ENCODE measurements at places on chromosomes 12 and 14. TPM values are rescaled to one million over a fixed set of nuclear protein-coding genes. Genes with fewer than 3 reads are reported as not detected.

GALNT8 gene
- 1.4 TPM for total RNA-seq

ZDHHC22 gene
- total RNA-seq = 0.13 TPM

ARHGDIB gene
- 6.1 TPM for total RNA-seq

GRCh38 chr14:23865502-23865901, 88.1 kb upstream of the DHRS4 start:
- DNase-seq = no peak
- H3K27me3 ChIP-seq = peaks cover 32% of the 10 kb centered on the region
- no peak overlapping the region for H3K4me3 ChIP-seq
- H3K4me1 ChIP-seq = no peaks in the 10 kb centered on the region
- H3K27ac ChIP-seq = no peak overlapping the region
- no peaks in the 10 kb centered on the region for H3K36me3 ChIP-seq

DNA sequence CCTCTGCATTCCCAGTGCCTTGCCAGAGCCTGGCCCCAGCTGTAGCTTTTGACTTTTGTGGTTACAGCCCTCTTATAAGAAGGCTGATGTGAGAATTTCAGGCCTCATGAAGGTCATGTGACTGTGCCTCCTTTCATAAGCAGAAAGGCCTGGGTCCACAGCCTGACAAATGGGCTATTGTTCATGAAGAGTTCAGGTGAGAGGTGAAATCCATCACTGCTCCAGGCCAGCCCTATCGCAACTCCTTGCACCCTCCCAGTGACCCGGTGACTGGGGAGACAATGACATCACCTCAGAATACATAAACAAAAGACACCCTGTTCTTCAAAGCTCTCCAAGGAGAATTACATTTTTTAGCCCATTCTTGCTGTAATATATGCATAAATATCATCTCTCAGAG, 321.5 kb downstream of the PCNX1 start:
- no peak for DNase-seq
- no peak overlapping the region for H3K27ac ChIP-seq
- peaks cover 4% of the 10 kb centered on the region for H3K4me1 ChIP-seq
- no peaks in the 10 kb centered on the region for H3K36me3 ChIP-seq

- H3K27ac ChIP-seq = no peak overlapping the region
- H3K27me3 ChIP-seq = no peaks in the 10 kb centered on the region
- peaks cover 23% of the 10 kb centered on the region for H3K4me1 ChIP-seq
- DNase-seq = no peak
- H3K36me3 ChIP-seq = peaks cover 2% of the 10 kb centered on the region
These were observed 36.8 kb upstream of the GPR68 start for GRCh38 chr14:91281346-91281745.

GRCh38 chr14:72810201-72810600, 83.7 kb downstream of the DPF3 start:
- H3K27me3 ChIP-seq = no peaks in the 10 kb centered on the region
- no peak overlapping the region for H3K27ac ChIP-seq
- H3K36me3 ChIP-seq = no peaks in the 10 kb centered on the region
- no peak for DNase-seq

- H3K27me3 ChIP-seq = no peaks in the 10 kb centered on the region
- no peak overlapping the region for H3K4me3 ChIP-seq
- H3K27ac ChIP-seq = no peak overlapping the region
- peaks cover 45% of the 10 kb centered on the region for H3K36me3 ChIP-seq
These were observed 12.3 kb downstream of the METTL3 start for GRCh38 chr14:21498540-21499526.

DNA sequence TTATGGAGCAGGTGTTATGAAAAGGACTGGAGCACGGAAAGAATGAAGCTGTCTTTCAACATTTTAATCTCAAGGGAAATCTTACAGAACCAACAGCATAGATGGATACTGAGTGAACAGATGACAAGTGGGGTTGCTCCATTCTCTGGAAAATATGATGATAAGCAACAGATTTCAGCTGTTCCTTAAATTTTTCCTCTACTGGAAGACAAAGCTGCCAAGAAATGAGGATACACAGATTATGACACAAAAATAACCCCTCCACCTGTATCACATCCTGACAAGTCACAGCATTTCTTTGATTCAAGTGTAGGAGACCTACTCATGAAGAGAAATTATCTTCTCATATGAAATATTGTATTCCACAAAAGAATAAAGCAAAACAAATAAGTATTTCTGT, 13.0 kb upstream of the TMTC2 start:
- H3K4me3 ChIP-seq = no peak overlapping the region
- H3K27me3 ChIP-seq = peaks cover 3% of the 10 kb centered on the region
- no peak for DNase-seq
- H3K4me1 ChIP-seq = no peaks in the 10 kb centered on the region

DNA sequence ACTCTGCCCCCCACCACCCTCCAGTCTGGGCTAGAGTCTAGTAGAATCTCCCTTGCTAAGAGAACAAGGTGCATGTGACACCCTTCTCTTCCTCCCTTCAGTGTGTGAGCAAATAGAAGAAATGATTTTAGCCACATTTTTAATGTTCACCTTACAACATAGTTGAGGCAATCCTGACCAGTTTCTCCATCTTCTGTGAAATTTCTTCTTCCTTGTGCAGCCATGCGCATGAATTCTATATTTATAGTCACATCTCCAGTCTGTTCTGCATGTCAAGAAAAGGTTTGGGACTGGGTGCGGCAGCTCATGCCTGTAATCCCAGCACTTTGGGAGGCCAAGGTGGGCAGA, 9.5 kb upstream of the LTA4H start:
- peak overlapping the region; percentile 78 for H3K27ac ChIP-seq
- no peak for DNase-seq
- peaks cover 41% of the 10 kb centered on the region for H3K4me1 ChIP-seq
- H3K4me3 ChIP-seq = no peak overlapping the region

Measured in chondrocyte (in vitro differentiated cells).